GM12878 (cell line): ENCODE measurements at places on chromosomes 5 and 9.

DNA sequence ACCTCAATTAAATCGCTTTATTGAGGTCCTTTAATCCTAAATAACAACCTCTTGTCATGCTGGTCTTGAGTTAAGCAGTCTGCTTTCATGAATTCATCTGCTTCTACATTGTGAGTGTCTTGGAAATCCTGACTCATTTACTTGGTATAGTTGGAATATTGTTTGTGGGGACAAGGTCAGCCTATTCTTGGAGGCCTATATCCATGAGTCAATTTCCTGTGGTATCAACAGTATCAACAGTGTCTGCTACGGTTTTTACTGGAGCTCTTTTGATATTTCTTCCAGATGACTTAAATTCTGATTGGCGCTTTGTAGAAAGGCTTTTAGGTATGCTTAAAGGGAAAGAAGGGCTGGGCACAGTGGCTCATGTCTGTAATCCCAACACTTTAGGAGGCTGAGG lies 71.2 kb upstream of the PARP8 start:
- no peaks in the 10 kb centered on the region for H3K4me1 ChIP-seq
- H3K27me3 ChIP-seq, result no peaks in the 10 kb centered on the region
- no peak overlapping the region for H3K4me3 ChIP-seq
- H3K27ac ChIP-seq, result no peak overlapping the region
- no peaks in the 10 kb centered on the region for H3K36me3 ChIP-seq

DNA sequence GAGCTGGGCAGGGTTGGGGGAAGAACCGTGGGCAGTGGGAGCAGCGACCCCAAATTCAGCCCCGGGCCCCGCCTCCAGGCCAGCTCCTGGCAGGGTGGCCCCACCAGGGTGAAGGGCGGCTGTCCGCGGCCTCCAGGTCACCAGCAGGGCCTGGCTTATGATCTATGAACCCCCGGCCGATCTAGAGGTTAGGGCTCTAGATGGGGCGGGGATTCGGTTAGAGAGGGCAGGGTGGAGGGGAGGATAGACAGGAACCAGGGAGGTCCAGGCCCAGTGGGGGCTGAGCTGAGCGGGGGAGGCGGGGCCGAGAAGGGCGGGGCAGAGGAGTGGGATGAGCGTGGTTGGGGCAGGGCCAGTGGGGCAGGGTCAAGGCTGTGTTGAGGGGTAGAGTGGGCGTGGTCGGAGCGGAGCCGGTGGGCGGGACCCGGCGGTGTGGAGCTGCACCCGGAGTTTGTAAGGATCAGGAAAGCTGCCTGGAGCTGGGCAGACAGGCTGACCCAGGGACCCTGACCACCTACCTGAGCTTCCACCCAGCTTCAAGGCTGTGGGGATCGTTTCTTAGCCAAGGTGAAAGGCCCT lies 29.3 kb upstream of the OBP2B start:
- H3K4me1 ChIP-seq, result no peaks in the 10 kb centered on the region
- no peak for DNase-seq
- no peaks in the 10 kb centered on the region for H3K36me3 ChIP-seq
- no peak overlapping the region for H3K4me3 ChIP-seq
- no peaks in the 10 kb centered on the region for H3K27me3 ChIP-seq

DNA sequence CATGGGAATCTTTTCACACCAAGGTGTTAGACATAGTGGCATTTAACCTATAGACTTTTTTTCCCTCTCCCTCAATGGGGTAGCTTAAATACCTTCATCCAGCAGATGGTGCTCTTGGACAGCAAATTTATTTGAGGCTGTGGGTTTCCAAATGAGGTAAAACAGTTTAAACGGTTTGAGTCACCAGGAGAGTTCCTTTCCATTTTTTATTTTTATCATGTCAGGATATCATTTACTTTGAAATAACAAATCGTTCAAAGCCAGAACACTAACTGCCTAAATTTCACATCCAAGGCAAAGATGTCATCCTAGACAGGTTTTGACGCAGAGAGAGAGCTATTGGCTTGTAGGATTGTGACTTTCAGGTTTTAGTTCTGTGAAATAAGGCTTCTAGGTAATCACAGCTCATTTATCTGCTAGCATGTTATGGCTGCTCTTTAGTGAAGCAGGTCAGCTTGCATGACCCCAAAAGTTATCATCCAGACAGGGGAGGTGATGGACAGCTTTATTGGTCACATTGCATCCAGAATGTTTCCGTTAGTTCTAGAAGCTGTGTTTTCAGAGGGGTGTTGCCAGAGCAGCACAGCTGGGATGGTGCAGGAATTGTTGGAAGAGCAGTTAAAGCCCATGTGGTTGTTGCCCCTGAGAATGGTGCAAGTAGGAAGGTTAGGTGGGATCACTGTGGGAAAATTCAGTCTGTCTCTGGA lies 69.8 kb downstream of the KDM4C start:
- H3K4me3 ChIP-seq, result no peak overlapping the region
- H3K27me3 ChIP-seq, result no peaks in the 10 kb centered on the region
- peak; percentile 16 for DNase-seq
- H3K4me1 ChIP-seq, result no peaks in the 10 kb centered on the region
- no peak overlapping the region for H3K27ac ChIP-seq
- peaks cover 7% of the 10 kb centered on the region; the same call in 1 of the 2 replicates for H3K36me3 ChIP-seq

GRCh38 chr9:127844821-127845359 lies 9.6 kb downstream of the ENG start:
- H3K36me3 ChIP-seq, result no peaks in the 10 kb centered on the region
- H3K4me3 ChIP-seq, result no peak overlapping the region
- no peaks in the 10 kb centered on the region for H3K27me3 ChIP-seq
- no peaks in the 10 kb centered on the region for H3K4me1 ChIP-seq

GRCh38 chr5:112013660-112014059 lies 256.7 kb upstream of the NREP start:
- no peaks in the 10 kb centered on the region for H3K27me3 ChIP-seq
- peaks cover under 1% of the 10 kb centered on the region; the same call in 1 of the 2 replicates for H3K4me1 ChIP-seq
- no peaks in the 10 kb centered on the region for H3K36me3 ChIP-seq
- no peak overlapping the region for H3K4me3 ChIP-seq
- no peak for DNase-seq

- no peaks in the 10 kb centered on the region; the same call in 1 of the 2 replicates for H3K27me3 ChIP-seq
- no peak for DNase-seq
- H3K4me3 ChIP-seq, result no peak overlapping the region
- H3K27ac ChIP-seq, result no peak overlapping the region
- H3K4me1 ChIP-seq, result no peaks in the 10 kb centered on the region
- no peaks in the 10 kb centered on the region for H3K36me3 ChIP-seq
Measured at GRCh38 chr9:133429641-133430161, 7.5 kb downstream of the ADAMTS13 start.

DNA sequence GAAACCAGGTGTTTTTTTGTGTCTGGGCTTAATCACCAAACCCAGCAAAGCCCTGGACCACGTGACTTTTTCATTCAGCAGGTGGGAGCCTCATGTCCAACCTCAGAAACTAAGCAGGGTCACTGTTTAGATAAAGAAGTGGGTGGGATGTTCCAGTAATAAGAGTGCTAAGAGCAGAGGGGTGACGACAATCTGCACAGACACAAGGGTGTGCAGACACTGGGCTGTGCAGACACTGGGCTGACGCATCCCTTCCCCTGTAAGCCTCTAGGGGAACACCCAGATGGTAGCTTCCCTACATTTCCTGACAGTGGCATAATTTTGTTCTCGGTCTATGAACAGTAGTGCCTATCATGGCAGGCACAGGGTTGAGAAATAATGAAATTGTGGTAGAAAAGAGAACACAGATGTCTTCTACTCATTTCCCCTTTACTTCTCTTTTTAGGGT lies 85.1 kb downstream of the SAXO1 start:
- DNase-seq, result no peak
- no peaks in the 10 kb centered on the region for H3K36me3 ChIP-seq
- no peaks in the 10 kb centered on the region for H3K4me1 ChIP-seq
- no peak overlapping the region for H3K27ac ChIP-seq
- no peak overlapping the region for H3K4me3 ChIP-seq

- no peaks in the 10 kb centered on the region for H3K36me3 ChIP-seq
- no peaks in the 10 kb centered on the region for H3K4me1 ChIP-seq
- H3K27me3 ChIP-seq, result no peaks in the 10 kb centered on the region
- H3K4me3 ChIP-seq, result no peak overlapping the region
Measured at GRCh38 chr9:121230256-121230655, 28.6 kb upstream of the RAB14 start.

GRCh38 chr5:148469501-148469935 lies 85.8 kb downstream of the FBXO38 start:
- H3K27me3 ChIP-seq, result no peaks in the 10 kb centered on the region
- H3K36me3 ChIP-seq, result no peaks in the 10 kb centered on the region
- no peak overlapping the region for H3K27ac ChIP-seq
- H3K4me3 ChIP-seq, result no peak overlapping the region
- no peak for DNase-seq
- H3K4me1 ChIP-seq, result no peaks in the 10 kb centered on the region

DNA sequence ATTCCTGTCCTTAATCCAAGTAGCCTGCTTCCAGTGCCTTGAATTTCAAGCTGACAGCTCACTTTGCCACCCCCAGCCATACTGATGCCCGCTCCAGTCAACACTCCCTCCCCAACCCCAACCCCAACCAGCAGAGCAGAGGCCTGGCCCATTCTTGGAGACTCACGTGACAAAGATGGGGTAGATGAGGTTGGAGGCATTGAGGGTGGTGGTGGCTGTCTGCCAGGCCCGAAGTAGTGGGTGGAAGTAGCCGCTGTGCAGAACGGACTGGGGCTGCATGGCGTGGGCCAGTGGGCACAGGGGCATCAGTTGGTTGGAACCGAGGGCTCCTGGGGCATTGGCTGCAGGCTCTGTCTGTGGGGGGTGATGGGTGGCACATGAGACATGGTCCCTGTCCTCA lies 7.8 kb downstream of the ALAD start:
- no peak overlapping the region for H3K27ac ChIP-seq
- no peaks in the 10 kb centered on the region for H3K27me3 ChIP-seq
- no peak overlapping the region for H3K4me3 ChIP-seq
- DNase-seq, result no peak
- no peaks in the 10 kb centered on the region; the same call in none of the 2 replicates for H3K36me3 ChIP-seq

DNA sequence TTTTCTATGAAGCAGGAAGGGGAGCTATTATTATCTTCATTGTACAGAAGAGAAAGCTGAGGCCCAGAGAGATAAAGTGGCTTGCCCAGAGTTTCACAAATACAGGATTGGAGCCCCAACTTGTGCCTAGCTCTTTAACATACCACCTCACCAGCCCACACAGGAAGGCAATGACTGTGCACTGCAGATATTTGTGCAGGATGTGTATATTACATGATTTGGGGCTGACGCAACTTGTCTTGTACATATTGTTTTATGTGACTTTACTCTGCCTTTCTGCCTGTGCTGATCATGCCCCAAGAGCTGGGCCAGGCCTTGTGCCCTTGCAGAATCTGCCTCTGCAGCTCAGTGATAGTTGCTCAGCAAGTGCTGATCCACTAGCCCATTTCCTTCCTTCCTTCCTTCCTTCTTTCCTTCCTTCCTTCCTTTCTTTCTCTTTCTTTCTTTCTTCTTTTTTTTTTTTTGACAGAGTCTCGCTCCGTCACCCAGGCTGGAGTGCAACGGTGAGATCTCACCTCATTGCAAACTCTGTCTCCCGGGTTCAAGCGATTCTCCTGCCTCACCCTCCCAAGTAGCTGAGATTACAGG lies 106.6 kb upstream of the TBCA start:
- H3K4me3 ChIP-seq, result no peak overlapping the region
- H3K36me3 ChIP-seq, result no peaks in the 10 kb centered on the region
- DNase-seq, result no peak
- H3K27me3 ChIP-seq, result no peaks in the 10 kb centered on the region
- no peak overlapping the region for H3K27ac ChIP-seq
- H3K4me1 ChIP-seq, result peaks cover 12% of the 10 kb centered on the region

GRCh38 chr9:38305582-38305981 lies 86.9 kb upstream of the ALDH1B1 start:
- H3K4me3 ChIP-seq, result no peak overlapping the region
- H3K4me1 ChIP-seq, result no peaks in the 10 kb centered on the region
- DNase-seq, result no peak
- H3K36me3 ChIP-seq, result no peaks in the 10 kb centered on the region
- no peaks in the 10 kb centered on the region; the same call in 1 of the 2 replicates for H3K27me3 ChIP-seq
- H3K27ac ChIP-seq, result no peak overlapping the region

DNA sequence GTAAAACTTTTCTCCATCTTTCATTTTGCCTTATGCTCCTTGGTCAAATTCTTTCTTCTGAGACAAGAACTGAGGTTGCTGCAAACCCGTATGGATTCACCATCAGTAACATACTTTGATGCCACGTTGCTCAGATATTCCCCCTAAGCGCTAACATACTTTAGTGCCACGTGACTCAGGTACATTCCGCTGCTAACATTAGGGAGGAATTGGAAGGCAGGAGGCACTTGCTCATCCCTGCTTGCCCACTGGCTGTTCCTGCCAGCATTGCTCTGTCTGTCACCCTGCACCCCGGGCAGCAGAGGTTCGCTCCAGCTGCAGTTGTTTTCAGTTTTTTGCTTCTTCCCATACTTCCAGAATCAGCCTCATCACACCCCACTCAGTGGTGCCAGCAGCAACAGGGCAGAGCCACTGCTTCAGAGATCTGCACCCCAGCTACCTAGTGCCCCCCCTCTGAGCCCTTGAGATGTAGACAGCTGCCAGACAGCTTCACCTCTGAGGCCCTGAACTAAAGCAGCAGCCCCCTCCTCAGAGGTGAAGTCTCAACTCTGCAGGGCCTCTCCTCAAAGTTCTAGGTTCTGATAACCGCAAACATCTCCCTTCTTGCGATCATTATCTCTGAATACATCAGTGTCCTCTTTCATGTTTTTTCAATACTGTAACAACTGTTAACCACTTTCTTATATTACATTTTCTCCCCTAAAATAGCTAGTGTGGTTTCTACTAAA lies 228.0 kb upstream of the KIF2A start:
- no peaks in the 10 kb centered on the region for H3K36me3 ChIP-seq
- H3K27ac ChIP-seq, result no peak overlapping the region
- no peaks in the 10 kb centered on the region for H3K4me1 ChIP-seq
- H3K27me3 ChIP-seq, result no peaks in the 10 kb centered on the region; the same call in 1 of the 2 replicates
- DNase-seq, result no peak
- H3K4me3 ChIP-seq, result no peak overlapping the region

DNA sequence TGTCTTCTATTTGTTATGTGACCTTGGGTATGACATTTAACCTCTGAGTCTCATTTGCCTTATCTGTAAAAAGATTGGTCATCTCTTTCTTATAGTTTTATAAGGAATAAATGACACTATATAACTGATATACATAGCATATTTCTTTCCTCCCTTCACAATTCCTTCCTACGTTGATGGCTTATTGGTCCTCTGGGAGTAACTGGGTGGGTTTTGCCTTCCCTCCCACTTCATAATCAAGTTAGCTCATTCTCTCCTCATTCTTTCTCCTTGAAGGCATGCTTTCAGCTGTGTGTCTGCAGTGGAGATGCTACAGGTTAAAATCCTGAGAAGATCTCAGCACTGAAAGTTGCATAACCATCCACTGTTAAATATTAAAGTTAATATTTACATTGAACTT lies 382.4 kb downstream of the TMEM38B start:
- no peak overlapping the region for H3K4me3 ChIP-seq
- no peaks in the 10 kb centered on the region for H3K4me1 ChIP-seq
- no peaks in the 10 kb centered on the region for H3K27me3 ChIP-seq
- no peaks in the 10 kb centered on the region for H3K36me3 ChIP-seq
- no peak for DNase-seq
